ENCODE measurements at places on chromosomes 12 and 14.

DNA sequence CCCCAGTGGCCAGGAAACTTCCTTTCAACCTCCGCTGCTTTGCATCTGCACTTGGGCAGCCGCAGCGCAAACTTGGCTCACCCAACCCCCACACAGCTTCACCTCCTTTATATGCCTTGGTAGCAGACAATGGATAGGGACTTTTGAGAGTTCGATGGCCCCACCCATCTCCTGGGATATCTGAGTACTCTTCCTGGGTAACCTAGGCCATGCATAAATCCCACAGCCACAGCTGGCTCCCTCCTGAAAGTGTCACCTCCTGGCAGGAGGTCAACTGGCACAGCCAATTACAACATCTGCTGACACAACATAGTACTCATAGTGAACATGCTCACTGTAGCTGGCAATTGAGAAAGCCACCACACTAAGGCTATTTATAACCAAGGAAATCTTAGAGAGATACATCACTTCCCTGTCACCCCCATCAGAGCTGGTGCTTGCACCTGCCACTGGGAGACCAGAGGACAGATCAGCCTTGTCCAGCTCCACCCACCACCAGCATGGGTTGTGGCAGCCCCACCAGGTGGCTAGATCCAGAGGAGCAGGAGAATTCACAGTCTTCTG, 410.0 kb downstream of the SYT1 start:
- no peak for DNase-seq

DNA sequence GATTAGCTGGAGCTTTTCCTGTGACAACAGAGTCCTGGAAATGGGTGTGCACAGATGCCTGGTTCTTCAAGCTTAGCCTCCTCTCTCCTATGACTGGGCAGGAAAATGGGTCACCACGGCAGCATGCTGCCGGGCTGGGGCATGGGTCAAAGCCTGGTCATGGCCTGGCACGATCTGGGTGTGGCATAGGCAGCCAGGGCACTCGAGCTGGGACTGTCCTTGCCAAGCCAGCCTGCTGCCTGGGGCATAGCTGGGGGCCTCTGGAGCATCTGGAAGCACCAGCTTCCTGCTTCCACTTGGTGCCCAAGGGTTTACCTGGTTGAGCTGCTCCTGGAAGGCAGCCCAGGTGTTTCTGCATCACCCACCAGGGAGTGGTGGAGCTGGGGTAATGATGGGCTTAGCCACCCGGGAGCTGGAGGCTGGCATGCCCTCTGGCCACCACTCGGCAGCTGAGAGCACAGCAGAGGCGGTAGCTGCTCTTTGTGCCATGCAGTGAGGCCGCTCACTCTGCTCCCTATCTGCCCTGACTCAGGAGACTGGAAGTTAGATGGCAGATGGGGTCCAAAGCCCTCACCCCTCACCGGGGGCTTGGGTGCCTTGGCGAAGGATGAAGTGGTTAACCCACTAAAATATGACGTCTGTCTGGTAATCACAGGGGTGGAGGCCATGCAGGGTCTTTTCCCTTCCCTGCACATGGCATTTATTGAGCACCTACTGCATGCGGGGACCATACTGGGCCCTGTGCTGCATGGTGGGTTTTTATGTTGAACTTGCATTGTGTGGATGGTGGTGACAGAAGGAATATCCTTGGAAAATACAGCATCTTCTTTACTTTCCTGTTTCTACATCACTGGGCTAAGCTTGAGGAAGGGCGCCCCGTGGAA, 1.7 kb downstream of the OTUB2 start:
- DNase-seq: no peak

DNA sequence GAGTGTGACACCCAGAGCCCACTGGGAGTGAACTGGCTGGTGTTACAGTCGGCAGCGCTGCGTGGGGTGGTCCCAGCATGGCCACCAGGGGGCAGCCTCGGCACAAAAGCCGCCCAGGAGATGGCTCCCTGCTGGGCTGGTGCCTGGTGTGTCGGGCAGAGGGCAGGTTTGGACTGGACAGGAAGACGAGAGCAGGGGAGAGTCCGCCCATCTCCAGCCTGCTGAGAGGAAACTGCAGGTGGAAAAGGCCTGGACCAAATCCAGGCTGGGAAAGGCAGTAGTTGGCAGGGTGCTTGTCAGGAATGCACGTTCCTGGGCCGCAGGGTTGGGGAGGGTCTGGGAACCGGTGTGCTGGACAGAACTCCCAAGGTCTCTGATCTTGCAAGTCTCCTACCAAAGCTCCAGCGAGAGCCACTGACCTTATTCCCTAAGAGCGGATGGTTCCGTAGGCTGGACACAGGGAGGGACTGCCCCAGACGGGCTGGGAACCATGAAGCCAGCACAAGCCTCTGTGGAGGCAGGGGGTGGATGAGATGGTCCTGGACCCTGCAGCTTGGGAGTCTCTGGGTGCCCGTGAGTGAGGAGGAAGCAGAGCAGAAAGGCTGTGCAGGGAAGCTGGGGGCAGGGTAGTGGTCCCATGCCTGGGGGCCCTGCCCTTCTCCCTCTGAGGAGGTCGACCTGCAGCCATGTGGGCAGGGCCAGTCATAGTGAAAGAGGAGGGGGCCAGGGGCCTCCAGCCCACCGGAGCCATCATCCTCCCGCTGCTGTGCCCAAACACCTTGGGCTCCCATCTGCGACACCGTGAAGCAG, 1.8 kb downstream of the AHNAK2 start:
- peak; percentile 85 for DNase-seq

GRCh38 chr14:22939684-22940083, 10.5 kb upstream of the PRMT5 start:
- DNase-seq: no peak

DNA sequence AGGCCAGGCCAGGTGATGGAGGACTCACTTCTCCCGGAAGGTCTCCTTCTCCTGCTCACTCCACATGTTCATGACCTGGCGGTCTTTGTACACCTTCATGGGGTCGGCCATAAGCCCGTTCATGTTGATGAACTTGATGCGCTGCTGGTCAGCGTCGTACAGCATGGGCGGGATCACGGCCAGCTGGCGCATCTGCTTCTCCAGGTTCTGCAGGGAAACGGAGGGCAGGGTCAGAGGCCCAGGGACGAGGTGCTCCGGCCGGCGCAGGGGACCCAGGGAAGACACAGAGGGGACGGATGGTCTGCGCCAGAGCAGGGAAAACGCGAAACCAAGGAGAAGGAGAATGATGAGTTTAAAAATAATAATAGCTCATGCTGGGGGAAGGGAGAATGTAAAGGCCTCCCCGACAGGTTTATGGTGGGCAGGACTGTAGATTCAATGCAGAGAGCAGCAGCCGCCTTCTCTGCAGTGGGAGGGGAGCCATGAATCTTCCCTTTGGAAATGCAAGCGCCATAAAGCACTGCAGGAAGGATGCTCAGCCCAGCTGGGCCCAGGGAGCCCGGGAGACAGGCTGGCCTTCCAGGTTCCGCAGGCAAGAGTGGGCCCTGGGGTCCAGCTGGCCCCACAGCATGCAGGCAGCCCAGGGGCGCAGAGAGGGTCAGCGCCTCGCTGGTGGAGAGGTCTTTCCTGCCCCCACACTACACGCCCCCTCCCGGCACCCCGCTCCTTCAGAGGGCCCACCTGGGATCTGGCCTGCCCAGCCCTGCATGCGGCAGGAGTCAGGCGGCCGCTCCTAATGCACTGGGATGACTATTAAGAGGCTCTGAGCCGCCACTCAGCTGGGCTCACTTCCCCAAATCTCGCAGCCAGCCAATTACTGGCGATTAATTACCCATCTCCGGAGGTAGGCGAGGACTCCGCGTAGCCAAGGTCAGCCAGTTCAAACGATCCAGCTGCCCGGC, 132.0 kb downstream of the RFLNA start:
- DNase-seq: no peak

DNA sequence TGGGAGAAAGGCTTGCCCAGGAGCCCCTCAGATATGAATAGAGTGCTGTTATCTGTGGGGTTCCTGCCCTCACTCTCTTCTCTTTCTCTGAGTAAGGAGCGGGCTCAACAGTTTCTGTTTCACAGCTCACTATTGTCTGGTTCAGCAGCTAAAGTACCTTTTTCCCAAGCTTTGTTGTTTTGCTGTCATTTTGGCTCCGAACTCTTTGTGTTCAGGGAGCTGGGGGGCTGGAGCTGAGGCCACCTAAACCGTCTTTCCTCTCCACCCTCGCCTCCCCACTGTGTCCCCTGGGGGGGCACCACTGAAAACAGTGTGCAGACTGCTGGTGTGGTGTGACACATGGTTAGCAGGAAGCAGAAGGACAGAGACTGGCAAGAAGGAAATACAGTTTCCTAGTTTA, 51.4 kb downstream of the FBXW8 start:
- no peak for DNase-seq

- DNase-seq: no peak
Measured at GRCh38 chr12:119115296-119115905, 63.3 kb upstream of the HSPB8 start.

DNA sequence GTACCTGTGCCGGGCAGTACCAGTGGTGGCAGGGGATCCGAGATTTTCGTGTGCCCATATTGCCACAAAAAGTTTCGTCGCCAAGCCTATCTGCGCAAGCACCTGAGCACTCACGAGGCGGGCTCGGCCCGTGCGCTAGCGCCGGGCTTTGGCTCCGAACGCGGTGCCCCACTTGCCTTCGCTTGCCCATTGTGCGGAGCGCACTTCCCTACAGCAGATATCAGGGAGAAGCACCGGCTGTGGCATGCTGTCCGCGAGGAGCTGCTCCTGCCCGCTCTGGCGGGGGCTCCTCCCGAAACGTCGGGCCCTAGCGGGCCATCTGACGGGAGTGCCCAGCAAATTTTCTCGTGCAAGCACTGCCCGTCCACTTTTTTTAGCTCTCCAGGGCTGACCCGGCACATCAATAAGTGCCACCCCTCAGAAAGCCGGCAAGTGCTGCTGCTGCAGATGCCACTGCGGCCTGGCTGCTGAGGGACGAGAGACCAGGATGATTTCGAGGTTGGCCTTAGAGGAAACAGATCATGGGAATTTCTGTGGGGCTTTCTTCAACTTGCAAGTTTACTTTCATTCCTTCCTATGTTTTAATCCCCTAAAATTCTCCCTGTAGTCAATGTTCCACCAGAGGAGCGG, 1.6 kb downstream of the INSM2 start:
- DNase-seq: no peak

- no peak for DNase-seq
Measured at GRCh38 chr14:89625244-89625713, 208.2 kb upstream of the FOXN3 start.

DNA sequence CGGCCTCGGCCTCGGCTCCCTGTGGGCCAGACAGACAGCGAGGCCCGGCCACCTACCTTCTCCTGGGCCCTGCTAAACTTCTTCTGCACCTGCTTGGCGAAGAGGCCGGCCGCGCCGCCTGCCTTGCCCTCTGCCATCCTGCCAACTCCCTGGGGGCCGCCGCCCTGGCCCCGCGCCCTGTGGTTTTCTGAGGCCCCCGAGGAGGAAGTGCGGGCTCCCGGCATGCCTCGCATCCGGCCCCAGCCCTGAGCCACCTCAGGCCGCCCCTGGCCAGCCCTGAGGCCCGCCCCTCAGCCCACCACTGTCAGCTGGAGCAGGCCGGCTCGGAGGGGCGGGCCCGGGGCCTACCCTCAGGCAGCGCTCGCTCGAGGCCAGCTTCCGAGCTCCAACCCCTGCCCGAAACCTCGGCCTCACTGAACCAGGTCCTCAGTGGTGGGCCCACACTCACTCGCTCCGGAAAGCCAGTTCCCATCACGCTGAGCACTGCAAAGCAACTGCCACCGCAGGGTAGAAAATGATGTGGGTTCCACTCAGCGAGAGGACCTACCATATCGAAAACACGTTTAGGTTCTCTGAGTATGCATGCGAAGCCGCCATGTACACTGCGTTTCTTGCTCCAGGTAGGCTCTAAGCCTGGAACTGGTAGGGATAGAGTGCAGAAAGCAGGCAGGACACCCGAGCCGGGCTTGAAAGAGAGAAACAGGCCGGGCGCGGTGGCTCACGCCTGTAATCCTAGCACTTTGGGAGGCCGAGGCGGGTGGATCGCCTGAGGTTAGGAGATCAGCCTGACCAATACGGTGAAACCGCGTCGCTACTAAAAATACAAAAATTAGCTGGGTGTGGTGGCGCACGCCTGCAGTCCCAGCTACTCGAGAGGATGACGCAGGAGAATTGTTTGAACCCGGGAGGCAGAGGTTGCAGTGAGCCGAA, at the start of gene BIN2:
BIN2 (minus strand) TSS at position 209 of the 930 bp plus-strand sequence; CDS start at position 137, 72 bp downstream.
- DNase-seq: no peak

Measured in LNCaP clone FGC (cell line).